Stimulated activated CD4-positive, alpha-beta T cell treated with anti-CD3 and anti-CD28 coated beads, Interleukin-2, amount 100 ng/mL, for 24 hours (primary cell): ENCODE measurements at places on chromosomes 4 and X.

DNA sequence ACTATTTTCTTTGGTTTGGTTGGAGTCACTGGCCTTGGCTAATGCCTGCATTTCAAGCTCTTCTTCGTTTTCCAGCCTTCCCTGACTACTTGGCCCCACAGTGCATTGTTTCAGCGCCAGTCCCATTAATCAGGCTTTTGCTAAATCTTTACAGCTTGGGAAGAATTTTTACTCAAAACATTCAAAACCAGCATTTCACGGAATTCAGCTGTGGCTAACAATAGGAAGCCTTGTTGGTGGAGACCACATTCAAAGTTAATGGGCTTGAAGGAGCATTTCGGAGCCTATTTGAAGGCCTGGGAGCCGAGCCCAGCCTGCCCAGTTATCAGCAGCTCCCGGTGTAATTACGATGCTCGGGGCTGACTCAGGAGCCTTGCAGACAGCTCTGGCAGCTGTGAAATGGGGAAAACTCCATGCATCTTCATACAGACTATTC, 30.8 kb upstream of the VCX2 start:
- DNase-seq: no peak

- no peak for DNase-seq
Measured at GRCh38 chr4:168928346-168928745, 81.7 kb downstream of the CBR4 start.

- no peak for DNase-seq
Measured at GRCh38 chr4:4491396-4491893, 50.4 kb downstream of the STX18 start.

DNA sequence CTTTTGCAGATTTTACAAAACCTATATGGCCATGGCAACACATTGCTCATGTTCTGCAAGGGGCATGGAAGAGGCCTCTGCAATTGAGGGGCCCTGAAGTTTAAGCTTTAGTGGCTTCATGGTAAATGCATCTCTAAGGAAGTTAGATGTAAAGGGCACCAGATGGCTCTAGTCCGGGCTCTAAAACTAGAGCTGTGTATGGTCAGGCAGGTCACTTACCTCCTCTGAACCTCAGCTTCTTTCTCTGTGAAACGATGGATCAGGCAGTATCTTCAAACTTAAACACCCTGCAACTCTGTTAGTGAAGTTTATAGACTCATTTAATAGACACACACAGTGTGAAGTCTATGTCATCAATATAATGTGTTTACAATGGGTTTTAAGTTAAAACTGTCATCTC, 10.0 kb downstream of the MAGEB17 start:
- DNase-seq: no peak
